ENCODE measurements at places on chromosomes 2 and 18.
A peak's percentile ranks its signal among the peaks of the same experiment; 100 is the strongest.

- no peak for ATAC-seq
Observed at GRCh38 chr2:45612731-45613130, 1.7 kb upstream of the SRBD1 start.

DNA sequence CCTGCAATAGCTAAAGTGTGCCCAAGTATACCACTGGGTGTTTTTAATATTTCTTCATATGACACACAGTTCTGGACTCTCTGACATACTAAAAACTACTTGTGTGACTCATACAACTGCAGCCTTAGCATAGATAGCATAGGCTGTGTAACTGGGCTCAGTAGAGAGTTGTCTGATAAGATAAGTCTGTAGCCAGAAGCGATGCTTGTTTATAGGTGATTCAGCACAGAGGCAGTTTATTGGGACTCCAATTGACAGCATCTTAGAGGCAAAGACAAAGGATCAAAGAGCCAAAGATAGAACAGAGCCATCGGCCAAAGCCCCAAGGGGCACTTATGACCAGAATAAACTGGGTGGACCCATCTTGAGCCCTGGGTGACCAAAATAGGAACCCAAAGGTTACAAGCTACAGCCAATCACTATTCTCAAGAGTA is 42.3 kb downstream of the AAK1 start:
- ATAC-seq: peak; percentile 93

GRCh38 chr2:73257425-73258125 is 23.5 kb downstream of the CCT7 start:
- ATAC-seq: no peak

DNA sequence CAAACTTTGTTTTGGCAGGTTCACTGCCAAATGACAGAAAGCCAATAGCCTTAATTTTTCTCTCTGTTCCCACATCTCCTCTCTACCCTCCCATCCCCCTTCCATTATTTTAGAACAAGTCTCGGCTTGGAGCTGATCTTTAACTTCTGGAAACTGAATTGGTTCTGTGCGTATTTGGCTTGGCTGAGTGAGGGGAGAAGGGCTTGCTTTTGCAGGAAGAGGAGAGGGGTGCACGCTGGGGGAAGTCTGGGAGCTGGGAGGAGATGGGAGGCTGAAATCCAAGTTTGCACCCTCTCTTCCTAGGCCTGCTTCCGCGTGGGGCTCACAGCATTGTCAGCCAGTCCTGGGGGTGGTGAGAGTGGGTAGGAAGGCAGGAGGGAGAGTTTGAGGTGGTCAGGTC is 176.1 kb upstream of the SPRED2 start:
- no peak for ATAC-seq

GRCh38 chr2:11659115-11659475 is 10.9 kb downstream of the NTSR2 start:
- ATAC-seq: no peak

GRCh38 chr2:130307850-130308249 is 34.8 kb upstream of the IMP4 start:
- no peak for ATAC-seq
